NCI-H1092 (cell line): ENCODE measurements at places on chromosomes 5 and 9.

- DNase-seq: no peak
Measured at GRCh38 chr5:113240951-113241726, 193.7 kb downstream of the TSSK1B start.

- DNase-seq: no peak
Measured at GRCh38 chr9:131522257-131523085, 8.6 kb downstream of the UCK1 start.

GRCh38 chr9:129208207-129209032 is 30.4 kb upstream of the IER5L start:
- no peak for DNase-seq

DNA sequence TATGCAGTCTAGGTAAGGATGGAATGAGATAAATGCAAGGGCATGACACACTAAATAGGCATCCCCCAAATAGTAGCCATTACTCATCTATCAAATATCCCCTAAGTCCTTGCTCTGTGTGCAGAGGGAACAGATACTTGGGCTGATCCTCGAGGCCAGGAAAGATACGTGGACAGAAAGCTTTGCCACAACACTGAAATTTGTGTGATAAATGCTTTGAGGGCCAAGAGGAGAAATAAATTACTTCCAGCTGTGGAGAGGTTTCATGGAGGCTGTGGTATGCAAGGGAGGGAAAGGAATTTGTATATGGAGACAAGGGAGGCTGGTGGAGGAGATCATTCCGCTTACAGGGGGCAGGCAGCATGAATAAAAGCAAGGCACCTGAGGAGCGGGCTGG is 18.5 kb downstream of the ATOX1 start:
- DNase-seq: no peak

DNA sequence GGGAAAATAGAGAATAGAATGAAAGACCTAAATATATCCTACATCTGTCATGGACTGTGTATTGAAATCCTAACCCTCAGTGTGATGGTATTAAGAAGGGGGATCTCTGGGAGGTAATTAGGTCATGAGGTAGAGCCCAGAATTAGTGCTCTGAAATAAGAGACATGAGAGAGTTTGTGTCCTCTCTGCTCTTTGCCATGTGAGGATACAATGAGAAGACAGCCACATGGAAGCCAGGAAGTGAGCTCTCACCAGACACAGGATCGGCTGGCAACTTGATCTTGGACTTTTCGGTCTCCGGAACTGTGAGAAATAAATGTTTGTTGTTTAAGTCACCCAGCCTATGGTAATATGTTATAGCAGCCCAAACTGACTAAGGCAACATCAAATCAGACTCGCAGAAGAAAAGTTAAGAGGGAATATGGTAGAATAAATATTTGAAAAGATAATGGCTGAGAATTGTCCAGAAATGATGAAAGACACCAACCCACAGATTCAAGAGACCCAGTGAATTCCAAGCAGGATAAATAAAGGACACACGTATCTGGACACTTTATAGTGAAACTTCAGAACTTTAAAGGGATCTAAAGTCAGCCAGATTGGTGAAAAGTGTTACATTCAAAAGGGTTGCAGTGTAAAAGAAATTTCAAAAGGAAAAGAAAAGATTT is 12.7 kb upstream of the SLC36A1 start:
- DNase-seq: no peak

- DNase-seq: no peak
Measured at GRCh38 chr5:122093415-122094180, 15.5 kb upstream of the LOX start.

DNA sequence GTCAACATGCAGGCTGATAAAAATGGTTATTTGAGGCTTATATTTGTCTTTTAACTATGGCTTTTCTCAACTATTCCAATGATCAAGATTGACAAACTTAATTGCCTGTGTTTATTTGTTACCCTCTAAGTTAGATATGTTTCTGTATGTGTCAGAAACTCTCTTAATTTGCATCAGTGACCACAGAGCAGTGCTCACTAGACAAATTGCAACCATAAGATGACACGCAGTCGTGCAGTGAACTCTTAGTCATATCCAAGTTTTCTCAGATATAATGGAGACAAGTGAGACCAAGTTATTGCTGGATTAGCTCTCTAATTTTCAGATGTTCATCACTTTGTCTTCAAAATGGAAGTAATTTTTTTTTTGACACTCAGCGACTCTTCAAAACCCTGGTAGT is 342.2 kb upstream of the RFX3 start:
- DNase-seq: no peak

GRCh38 chr5:23450187-23450586 is 57.2 kb upstream of the PRDM9 start:
- no peak for DNase-seq

DNA sequence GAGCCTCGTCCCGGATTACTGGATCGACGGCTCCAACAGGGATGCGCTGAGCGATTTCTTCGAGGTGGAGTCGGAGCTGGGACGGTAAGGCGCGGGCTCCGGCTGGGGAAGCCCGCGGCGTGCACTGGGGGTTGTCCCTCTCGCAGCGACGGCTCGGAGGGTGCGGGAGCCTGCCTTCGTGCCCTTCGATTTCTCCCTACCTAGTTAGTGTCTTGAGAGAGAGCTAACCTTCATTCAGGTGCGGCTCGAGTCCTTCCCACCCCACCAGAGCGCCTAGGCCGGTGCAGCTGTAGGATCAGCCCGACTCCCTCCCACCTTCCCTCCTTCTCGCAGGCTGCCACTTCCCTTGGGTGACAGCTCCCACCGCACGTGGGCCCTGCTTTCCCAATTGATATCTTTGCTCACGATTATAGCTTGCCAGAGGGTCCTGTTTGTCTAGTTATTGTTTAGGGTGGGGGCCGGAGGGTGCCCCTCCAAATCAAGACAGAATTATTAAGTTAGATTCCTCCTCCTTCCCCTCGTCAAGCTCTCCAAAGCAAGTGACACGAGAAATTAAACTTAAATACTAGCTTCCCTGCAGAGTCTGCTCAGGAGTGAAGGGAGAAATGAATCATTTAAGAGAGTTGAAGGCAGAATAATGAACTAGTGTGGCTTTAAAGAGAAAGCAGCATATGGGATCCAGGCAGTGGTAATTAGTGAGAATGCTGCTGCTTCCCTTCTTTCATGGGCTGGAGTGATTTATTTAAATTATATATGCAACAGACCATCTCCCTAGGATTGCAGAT is 569 bp downstream of the CAMK4 start:
- no peak for DNase-seq

DNA sequence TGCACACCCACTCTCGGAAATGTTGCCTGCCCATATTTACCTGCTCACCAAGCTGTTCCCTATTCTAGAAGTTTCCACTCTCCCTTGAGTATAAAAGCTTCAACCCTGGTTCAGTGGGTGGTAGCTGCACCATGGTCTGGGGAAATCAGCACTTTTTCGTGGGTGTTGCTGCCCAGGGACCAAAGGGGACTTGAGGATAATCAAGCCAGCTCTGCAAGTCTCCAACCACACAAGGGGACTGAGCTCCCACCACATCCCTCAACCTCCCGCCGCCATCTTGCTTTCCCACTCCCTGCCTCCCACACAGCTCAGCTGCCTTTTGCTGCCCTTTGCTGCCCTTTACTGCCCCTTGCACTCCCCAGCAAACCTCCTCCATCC is 210.0 kb downstream of the AUH start:
- no peak for DNase-seq
